ENCODE measurements at places on chromosomes 11 and 22. TPM values are rescaled to one million over a fixed set of nuclear protein-coding genes. Genes with fewer than 3 reads are reported as not detected.

- peak; percentile 46 for DNase-seq
Measured at GRCh38 chr22:35539910-35540594, 579 bp upstream of the RASD2 start.

GRCh38 chr11:73228268-73229134 lies 10.4 kb downstream of the P2RY2 start:
- DNase-seq, result peak; percentile 8

- no peak for DNase-seq
Measured at GRCh38 chr22:30607939-30608338, 965 bp downstream of the TCN2 start.

Gene HORMAD2
- not detected for total RNA-seq

All from gastrocnemius medialis (tissue), 4 donors.